ENCODE measurements at places on chromosomes 16 and 17.
A peak's percentile ranks its signal among the peaks of the same experiment; 100 is the strongest.

DNA sequence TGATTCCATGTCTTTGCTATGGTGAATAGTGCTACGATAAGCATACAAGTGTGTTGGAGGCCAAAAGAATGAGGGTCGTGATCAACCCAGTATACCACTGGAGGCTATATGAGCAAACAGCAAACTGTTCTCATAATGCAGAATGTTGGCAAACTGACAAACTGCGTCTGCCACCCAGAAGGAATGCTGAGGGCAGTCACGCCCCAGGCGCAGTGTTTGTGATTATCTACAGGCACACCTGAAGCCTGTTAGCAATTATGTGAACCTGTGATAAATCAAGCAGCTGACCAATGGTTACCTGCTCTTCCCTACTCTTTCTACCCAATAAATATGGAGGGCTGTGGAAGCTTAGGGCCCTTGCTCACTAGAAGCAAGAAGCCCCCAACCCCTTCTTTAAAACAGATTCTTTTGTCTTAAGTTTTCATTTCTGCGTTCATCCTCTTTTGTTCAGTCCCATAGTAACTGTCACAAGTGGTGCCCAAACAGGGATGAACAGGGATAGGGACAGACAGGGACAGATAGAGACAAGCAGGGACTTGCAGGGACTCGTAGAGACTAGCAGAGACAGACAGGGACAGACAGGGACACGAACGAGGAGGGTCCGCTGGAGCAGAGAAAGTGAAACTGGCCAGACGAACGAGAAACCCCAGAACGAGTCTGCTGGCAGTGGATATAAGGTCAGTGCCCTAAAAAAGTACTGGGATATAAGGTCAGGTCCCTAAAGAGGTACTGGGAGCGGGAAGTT is 25.1 kb downstream of the CD300LG start:
- DNase-seq: no peak

- DNase-seq: no peak
Measured at GRCh38 chr16:67702130-67702529, 17.0 kb downstream of the GFOD2 start.

- DNase-seq: no peak
Measured at GRCh38 chr17:337866-338265, 14.7 kb downstream of the RPH3AL start.

DNA sequence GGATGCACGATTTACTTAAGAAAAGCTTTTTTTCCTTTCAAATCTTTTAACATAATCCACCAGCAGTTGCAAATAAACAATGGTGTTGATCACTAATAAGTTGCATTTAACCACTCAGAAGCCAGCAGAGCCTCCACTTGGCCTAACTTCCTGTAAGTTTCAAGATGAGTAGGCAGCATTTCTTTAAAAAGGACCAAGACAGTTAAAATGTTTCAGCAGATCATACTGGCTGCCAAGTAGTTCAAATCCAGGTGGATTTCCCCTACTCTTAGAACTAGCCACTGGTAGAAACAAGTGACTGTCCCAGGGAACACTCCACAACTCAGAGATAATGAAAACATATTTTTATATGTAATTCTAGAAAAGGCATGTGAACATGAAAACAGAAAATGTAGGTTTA is 17.0 kb upstream of the RFFL start:
- DNase-seq: no peak

DNA sequence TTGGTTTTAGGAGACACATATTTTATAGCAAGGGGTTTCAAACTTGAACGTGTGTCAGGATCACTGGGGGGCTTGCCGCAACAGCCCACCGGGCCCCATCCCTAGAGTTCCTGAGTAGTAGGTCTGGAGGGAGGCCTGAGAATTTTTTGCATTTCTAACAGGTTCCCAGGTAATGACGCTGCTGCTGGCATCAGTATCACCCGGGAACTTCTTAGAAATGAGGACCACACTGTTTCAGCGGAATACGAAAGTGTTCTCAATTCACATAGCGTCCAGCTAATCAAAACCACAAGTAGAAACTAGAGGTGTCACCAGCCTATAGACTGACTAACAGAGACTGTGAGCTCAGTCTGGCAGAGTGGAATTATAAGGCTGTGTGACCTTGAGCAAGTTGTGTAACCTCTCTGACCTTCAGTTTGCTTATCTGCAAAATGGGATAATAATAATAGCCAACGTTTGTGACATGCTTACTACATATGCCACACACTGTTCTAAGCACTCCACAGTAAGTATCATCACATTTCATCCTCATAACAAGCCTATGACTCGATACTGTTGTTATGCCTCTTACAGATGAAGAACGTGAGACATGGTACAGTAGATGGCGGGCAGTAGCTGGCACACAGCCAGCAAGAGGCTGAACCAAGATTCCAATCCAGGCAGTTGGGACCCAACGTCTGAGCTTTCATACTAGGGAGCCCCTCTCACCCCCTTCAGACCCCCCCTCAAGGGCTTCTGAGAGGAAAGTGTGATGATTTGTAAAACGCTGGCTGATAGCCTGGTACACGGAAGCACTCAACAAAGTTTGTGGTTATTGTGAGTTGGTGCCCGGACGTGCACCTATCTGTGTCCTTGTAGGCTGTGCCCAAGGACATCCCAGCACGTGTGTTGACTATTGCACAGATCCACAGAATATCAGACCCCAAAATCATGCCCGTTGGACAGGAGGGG is 4.6 kb upstream of the ICAM2 start:
- peak; percentile 63 for DNase-seq

DNA sequence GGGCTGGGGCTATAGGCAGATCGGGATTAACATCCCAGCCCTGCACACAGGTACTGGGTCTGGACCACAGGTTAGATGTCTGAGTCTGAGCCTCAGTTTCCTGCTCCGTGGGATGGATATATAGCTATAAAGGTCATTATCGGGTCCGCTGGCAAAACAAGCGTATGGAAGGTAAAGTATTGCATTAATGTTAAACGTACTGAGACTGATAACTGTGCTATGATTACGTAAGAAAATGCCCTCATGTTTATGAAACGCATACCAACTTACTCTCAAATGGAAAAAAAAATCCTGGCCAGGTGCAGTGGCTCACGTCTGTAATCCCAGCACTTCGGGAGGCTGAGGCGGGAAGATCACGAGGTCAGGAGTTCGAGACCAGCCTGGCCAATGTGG is 135.2 kb downstream of the CCDC182 start:
- DNase-seq: no peak

- DNase-seq: no peak
Measured at GRCh38 chr17:10117581-10118001, 80.8 kb downstream of the GAS7 start.

DNA sequence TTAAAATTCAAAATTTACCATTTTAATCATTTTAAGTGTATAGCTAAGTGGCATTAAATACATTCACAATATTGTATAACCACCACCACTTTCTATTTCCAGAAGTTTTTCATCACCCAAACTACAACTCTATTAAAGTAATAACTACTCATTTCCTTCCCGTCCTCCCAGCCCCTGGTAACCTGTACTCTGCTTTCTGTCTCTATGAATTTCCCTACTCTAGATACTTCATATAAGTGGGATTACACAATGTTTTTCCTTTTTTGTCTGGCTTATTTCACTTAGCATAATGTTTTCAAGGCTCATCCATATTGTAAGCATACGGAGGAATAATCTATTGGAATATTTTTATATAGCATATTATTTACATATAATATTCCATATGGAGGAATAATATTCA is 29.7 kb downstream of the ESRP2 start:
- no peak for DNase-seq

GRCh38 chr16:87380403-87380802 is 3.2 kb downstream of the FBXO31 start:
- no peak for DNase-seq

DNA sequence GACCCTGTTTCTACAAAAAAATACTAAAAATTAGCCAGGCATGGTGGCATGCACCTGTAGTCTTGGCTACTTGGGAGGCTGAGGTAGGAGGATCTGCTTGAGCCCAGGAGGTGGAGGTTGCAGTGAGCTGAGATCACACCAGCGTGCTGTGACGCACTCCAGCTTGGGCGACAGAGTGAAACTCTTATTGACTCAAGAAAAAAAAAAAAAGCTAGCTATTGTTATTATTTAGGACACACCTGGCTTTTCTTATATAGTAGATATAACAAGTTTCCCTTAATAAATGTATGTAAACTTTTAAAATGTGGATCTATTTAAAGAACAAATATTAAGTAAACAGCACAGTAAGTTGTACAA is 1.8 kb downstream of the RABEP2 start:
- no peak for DNase-seq

- no peak for DNase-seq
Measured at GRCh38 chr16:63185235-63185780, 1149.1 kb upstream of the CDH8 start.

GRCh38 chr16:28544998-28545397 is 6.2 kb upstream of the NUPR1 start:
- DNase-seq: no peak

- DNase-seq: no peak
Measured at GRCh38 chr17:2081564-2081963, 26.7 kb downstream of the HIC1 start.
